ENCODE measurements at places on chromosomes 4 and X.
A peak's percentile ranks its signal among the peaks of the same experiment; 100 is the strongest.

- no peak for DNase-seq
Observed at GRCh38 chrX:109384699-109385098, 97.2 kb downstream of the GUCY2F start.

DNA sequence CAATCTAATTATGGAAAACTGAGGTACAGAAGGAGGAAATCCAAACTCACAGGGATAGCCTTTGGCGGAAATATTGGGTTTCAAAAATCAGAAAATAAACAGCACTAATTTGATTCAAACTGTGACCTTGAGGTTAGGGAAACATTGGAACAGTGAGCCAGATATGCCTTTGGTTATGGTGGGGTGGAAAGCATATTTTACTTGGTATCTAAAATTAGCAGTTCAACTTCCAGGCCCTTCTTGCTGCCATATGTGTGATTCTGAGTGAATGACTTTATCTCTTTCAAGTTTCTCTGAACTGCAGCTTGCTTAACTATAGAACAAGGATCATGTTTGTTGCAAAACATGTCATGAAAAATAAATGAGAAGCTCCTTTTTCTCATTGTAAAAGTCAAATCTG is 240.9 kb upstream of the VEGFC start:
- no peak for DNase-seq

GRCh38 chr4:27233531-27233930 is 372.9 kb downstream of the STIM2 start:
- DNase-seq = no peak

GRCh38 chr4:113627321-113627720 is 134.2 kb downstream of the CAMK2D start:
- no peak for DNase-seq

- DNase-seq = peak; percentile 86
Observed at GRCh38 chrX:41381685-41382084, 47.7 kb downstream of the DDX3X start.

- DNase-seq = no peak
Observed at GRCh38 chr4:144820011-144820727, 174.2 kb downstream of the HHIP start.

GRCh38 chr4:158033416-158034120 is 139.3 kb downstream of the GASK1B start:
- peak; percentile 86 for DNase-seq

- DNase-seq = no peak
Observed at GRCh38 chrX:7889680-7890079, 37.5 kb downstream of the PNPLA4 start.

GRCh38 chr4:42167709-42168108 is 15.3 kb upstream of the BEND4 start:
- DNase-seq = no peak

DNA sequence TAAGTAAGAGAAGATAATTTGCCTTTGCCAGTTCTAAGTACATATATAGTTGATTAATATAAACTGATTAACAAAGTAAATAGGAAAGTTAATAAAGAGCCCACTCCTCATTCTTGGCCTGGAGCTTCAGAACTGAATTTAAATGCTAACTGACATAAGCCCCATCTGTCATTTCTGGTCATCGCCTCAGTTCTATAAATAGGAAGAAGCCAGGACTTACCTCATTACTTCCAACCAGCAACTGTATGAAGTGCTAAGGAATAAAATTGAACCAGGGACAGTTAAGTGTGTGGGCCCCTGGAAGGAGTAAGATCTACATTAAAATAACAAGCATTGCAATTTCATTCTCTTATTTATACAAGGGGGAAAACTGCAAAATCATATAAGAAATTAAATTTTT is 52.0 kb upstream of the PDLIM5 start:
- DNase-seq = no peak

DNA sequence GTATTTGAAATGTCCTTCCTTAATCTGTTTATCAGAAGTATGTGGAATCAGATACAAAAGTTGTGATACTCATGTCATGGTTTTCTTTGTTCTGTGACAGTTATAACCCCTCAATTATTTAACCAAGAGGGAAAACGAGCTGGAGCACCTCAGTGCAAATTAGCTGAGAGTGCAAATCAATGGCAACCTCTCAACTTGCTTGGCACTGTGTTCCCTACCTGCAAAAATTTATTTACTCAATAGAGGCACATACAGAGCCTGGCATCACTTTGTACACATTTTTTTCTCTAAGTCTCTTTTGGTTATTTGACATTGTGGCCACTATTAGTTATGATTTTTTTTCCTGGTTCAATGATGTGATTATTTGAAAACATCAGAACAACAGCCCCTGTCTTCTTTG is 186.2 kb downstream of the STIM2 start:
- no peak for DNase-seq

DNA sequence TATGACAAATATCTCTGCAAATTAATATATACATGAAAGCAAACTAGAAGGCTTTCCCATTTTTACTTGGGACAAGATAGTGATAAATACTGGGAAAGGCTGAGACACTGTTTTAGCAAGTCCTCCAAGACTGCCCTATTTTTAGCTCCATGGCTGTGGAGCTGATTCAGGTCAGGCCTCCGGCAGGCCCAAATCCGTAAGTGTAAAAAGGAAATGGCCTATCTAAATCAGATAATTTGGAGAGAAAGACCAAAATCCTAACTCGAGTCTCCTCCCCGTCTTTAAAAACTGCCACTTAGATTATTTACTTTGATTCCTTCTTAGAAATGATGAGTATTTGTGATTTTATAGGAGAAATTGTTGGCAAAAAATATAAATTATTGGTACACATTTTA is 2.9 kb downstream of the OTUD4 start:
- DNase-seq = no peak

DNA sequence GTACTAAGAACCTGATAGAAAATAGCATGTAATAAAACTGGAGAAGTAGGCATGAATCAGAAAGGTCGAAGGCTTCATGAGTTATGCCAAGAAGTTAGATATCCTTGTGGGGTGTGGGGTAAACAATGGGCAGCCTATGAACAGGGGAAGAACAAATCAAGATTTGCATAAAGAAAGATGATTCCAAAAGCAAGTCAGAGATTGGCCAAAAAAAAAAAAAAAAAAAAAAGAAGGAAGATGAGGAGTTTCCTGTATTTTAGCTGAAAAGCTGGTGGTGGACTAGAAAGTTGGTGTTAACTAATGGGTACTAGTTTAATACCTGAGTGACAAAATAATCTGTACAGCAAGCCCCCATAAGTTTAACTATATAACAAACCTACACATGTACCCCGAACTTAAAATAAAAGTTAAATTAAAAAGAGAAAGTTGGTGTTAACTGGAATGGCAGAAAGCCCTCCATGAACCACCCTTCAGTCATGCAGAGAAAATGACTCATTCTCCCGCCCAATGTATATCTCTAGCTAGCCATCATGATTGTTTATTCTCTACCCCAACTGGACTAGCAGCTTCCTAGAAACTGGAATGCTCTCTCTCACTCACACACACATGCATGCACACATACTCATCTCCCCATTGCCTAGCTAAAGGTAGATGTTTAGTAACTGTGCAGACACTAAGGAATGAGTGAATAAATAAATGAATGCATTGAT is 41.7 kb downstream of the ATP11C start:
- DNase-seq = peak; percentile 87

DNA sequence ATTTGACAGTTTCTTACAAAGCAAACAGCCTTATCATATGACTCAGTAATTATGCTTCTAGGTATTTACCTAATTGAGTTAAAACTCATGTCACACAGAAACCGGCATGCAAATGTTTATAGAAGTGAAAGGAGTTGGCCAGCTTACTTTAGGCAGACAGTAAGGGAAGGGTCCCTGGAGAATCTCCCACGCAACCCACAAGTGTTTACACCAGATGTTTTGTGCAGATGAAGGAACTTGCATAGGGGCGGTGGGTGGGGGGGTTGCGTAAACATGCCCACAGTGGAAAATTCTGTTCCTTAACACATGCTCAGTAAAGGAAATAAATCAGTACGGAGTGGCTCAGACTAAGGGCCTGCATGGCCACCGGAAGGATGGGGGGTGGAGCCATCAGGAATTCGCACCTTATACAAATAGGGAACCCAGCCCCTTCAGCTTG is 330.5 kb upstream of the AADAT start:
- no peak for DNase-seq

DNA sequence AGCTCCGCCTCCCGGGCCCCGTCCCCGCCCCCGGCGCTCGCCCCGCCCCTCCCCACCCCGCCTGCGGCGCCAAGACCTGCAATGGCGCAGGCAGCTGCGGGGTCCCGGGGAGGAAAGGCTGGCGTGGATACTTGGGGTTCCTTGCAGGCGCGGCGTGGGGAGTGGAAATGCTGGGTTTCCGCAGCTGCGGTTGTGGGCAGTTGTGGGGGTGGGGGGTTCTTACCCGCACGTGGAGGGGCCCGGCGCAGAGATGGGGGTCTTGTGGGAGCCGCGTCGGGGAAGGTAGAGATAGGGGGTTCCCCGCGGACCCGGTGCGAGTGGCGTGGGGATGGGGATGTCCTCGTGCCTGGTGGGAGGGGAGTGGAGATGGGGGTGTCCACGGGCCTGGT is 680 bp upstream of the ASMTL start:
- no peak for DNase-seq

- no peak for DNase-seq
Observed at GRCh38 chr4:15914736-15915135, 23.8 kb downstream of the FGFBP1 start.

DNA sequence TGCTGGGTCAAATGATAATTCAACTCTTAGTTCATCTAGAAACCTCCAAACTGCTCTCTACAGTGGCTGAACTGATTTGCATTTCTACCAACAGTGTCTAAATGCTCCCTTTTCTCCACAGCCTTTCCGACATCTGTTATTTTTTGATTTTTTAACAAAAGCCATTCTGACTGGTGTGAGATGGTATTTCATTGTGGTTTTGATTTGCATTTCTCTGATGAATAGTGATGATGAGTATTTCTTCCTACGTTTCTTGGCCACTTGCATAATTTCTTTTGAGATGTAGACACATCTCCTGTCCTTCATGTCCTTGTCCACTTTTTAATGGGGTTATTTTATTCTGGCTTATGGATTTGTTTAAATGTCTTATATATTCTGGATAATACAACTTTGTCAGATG is 298.2 kb upstream of the ARSJ start:
- DNase-seq = no peak

DNA sequence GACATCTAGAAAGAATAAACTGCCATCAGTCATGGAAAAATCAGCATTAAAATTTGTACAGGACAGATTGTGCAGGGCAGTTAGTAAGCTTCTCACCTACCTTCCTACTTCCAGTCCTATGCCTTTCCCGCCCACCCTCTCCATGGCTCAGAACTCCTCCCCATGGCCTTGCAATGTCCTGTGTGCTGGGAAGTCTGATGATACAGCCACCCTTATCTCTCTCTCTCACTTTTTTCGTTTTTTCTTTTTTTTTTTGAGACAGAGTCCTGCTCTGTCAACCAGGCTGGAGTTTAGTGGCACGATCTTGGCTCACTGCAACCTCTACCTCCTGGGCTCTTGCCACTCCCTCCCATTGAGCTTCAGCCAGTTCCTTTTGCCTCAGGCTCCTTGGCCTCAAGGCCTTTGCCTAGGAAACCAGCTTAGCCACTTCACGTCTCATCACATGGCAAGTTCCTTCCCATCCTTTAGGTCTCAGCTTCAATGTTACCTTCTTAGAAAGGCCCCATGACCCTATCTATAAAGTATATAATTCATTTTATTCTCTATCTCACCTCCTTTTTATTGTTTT is 259.7 kb downstream of the NKX6-1 start:
- DNase-seq = no peak

- DNase-seq = peak; percentile 17
Observed at GRCh38 chr4:55468724-55469123, 73.0 kb downstream of the TMEM165 start.

DNA sequence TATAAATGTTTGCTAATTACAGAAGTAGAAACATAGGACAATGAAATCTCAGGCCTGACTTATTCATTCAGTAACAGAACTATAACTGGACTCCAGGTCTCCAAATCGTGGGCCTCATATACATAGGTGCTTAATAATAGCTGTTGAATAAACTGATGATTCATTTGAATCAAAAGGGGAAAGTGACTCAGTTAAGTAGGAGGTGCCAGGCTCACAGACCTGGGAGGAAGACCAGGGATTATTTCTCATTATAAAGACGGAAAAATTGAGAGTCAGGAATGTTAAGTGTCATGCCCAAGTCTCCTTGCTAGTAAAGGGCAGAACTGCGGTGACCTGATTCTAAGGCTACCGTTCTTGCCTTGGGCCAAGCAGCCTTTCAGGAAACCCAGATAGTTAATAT is 131.5 kb downstream of the HS3ST1 start:
- peak; percentile 2 for DNase-seq

- DNase-seq = no peak
Observed at GRCh38 chr4:130336585-130337217, 1240.7 kb downstream of the C4orf33 start.

- no peak for DNase-seq
Observed at GRCh38 chrX:34879886-34880285, 62.7 kb upstream of the FAM47B start.

DNA sequence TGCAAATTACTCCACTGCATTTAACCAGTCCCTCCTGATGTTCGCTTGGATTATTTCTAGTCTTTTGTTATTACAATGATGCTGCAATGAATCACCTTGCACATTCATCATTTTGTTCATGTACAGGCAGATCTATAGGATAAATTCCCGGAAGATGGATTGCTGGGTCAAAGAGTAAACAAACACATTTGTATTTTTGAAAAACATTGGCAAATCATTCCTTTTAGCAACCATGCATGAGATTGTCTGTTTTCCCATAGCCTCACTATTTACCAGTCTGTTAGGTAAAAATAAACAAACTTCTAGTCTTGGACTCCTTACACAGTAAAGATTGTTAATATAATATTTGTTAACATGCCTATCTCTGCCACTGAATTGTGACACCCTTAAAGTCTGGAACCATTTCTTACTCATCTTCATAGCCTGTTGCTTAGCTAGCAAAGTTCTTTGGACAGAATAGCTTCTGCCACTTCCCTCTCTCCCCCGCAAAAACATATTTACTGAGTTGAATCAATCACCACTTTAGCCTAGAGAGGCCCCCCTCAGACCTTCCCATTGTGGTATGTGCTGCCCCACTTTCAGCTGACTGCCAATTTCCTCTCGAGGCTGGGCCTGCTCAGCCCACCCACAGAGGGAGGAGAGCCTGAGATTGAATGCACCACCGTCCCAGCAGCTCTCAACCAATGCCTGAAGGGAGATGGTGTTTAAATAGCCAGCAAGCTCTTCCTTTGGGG is 108.4 kb upstream of the ATXN3L start:
- peak; percentile 88 for DNase-seq

DNA sequence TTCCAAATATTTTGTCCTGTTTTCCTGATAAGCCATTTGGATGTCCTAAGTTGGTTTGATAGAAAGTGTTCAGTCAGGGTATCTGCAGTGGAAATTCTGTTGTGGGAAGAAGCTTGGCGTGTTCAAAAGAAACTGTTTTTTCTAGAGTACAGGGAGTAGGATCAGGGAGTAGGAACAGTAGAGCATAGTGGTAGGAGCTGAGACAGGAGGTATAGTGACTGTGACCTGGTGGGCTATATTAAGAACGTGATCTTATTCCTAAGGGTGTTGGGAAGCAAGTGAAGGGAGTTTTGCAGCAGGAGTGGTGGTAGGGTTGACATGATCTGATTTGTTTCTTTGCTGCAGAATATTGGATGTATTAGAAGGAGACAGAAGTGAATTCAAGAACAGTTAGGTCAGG is 348.2 kb downstream of the BMPR1B start:
- DNase-seq = no peak

- DNase-seq = no peak
Observed at GRCh38 chr4:187208651-187209050, 485.0 kb upstream of the FAT1 start.

All from Caki2 (cell line).